Stimulated activated CD4-positive, alpha-beta T cell treated with anti-CD3 and anti-CD28 coated beads, Interleukin-1b, Interleukin-23, amount 100 ng/mL, for 1 hour (primary cell): ENCODE measurements at places on chromosomes 5 and 9.

DNA sequence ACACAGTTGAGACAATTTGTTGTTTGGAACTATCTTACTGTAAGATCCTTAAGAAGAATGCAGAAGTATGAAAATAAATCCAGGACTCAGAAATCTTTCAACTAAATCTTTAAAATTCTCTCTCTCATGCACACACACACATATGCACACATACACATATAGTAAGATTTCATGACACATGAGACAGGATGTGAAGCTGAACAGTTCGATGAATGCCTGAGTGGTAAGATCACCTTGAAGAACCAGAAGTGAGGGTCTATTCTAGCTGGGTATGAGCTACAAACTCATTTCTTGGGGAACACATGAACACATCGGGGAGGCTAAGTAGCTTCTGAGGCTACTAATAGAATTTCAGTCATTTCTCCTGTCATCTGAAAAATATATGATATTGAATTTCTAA lies 153.6 kb downstream of the TMC1 start:
- no peak for DNase-seq

DNA sequence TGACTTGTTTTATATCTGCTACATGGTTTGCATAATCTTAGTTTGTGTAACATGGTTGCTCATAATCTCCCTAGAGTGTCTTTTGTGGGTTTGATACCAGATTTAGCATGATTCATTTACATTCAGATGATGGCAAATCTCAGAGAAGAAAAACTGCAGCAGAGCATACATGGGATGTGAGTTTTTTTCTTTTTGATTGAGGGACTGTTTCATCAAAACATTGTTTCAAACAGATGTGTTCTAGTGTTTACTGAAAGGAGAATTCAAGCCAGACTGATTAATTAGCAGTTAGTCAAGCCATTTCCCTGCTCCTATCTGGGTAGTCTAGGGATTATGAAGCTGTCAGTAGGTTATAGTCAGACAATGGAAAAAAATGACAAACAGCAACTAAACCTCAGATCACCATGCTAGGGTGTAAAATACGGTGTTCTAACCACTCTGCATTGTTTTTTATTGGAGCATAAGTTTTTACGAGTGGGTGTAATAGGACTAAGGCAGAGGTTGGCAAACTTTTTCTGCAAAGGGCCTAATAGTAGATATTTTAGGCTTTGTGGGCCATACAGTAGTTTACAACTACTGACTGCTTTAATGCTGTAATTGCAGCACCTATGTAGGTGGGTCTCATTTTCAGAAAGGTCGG lies 10.5 kb upstream of the GDNF start:
- DNase-seq: no peak

DNA sequence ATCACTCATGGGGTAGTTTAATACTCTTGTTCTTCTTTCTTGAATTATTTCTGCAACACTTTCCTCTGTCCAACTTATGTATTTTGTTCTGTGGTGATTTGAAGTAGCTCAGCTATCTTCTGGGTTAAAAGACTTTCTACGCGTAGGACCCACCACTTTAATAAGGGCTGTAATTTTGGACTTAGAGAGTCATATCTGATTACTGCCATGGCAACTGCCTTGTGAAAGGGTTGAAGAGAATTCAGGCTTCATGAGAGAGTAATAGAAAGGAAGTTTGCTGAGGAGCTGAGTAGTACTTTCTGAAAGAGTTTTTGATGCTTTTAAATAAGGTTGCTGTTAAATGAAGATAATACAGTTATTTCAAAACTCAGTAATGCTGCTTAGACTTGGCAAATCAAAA lies 89.5 kb downstream of the TLE4 start:
- no peak for DNase-seq

DNA sequence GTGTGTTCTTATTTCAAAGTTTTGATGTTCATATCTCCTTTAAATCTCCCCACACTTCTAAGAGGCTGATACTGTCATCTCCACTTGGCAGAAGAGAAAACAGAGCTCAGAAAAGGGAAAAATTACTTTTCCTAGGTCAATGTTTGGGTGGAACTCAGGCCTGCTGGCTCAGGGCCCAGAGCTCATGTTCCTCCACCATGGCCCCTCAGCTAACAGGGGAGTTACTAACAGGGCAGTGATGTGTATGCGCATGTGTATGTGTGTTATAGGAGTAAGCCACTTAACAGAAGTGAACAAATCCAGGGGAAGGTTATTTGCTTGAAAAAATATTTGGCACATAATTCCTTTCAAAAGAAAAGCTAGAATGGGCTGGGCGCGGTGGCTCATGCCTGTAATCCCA lies 2.5 kb downstream of the C1QTNF2 start:
- no peak for DNase-seq

GRCh38 chr5:5649641-5650040 lies 227.2 kb downstream of the ICE1 start:
- no peak for DNase-seq

- no peak for DNase-seq
Observed at GRCh38 chr5:143222287-143223231, 180.9 kb downstream of the NR3C1 start.

DNA sequence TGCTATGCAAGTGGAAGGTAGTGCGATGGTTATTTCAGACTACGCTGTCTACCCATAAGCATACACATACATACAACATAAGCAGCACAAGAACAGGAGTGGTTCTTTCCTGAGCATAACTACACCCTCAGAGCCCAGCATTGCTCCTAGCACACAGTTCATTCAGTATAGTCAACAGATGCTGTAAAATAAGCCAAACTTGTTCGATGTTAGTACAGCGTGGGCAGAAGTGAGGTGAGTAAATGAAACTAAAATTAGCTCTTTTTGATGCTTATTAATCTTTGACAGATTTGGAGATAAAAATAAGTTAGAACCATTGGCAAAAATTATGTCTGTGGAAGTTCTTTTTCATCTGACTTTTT lies 47.8 kb downstream of the S1PR3 start:
- no peak for DNase-seq

DNA sequence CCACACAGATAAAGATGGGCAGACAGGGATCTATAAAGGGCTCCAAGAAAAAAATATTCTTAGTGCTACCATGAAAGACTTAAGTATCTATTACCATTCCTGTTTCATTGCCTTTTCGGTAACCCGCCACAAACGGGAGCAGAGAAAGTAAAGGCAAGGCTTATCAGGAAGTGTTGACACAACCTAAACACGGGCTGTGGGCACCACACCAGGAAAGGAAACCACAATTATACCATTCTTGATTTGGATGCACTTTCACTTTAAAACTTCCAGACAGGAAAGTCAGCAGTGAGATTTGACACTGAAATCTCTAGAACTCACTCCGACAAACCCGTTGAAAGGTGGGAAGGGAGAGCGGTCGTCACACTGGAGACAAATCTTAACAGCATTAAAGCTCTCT lies 6.5 kb downstream of the TLE1 start:
- DNase-seq: no peak
